ENCODE measurements at places on chromosomes 5 and 9.

DNA sequence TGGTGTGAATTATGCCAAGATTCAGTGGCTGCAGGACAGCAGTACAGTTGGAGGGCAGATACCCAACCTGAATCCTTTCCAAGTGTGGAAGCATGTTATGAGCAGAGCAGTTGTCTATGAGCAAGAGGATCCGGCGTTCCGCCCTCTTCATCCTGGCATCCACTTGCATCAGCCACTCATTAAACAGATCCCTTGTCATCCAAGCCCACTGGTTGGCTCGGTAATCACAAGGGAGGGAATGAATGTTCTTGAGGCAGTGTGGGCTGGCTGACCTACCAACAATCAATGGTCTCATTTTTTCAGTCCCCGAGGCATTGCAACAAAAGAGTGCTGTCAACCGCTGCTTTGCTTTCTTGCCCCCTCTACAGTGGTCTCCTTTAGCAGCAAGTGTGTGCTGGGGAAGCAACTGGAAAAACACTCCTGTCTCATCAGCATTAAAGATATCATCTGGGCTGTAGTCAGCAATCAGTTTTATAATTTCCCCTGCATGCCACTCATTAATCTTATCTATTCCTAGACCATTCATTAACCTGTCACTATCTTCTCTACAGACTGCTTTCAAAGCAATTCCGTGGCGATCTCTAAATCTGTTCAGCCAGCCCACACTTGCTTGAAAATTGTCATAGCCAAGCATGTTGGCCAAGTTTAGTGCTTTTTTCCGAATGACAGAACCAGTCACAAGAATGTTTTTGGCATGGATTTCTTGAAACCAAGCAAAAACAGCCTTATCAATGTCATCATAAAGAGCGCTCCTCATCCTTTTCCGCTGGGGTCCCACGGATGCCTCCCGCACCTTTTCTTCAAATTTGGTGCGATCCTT, 4.9 kb downstream of the TIGD6 start:
- no peak for DNase-seq

DNA sequence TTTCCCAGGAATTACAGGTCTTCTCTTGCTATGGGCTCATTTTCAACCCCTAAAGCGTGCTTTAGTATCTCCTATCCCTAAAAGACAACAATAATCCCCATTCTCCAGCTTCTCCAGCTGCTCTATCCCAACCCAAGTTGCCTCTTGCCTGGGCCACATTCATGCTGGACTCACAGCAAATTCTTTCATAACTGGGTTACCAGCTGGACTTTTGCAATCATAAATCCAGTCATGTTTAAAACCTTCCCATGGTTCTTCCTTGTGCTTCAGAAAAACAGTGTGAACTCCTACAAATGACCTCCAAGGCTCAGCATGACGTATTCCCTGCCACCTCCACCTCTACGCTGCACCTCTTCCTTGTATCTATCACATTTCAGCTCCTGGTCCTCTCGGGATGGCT, 346.9 kb downstream of the GADD45G start:
- no peak for DNase-seq

GRCh38 chr5:164504141-164504772, 998.8 kb downstream of the MAT2B start:
- DNase-seq: no peak

GRCh38 chr5:51347157-51347556, 36.1 kb upstream of the ISL1 start:
- DNase-seq: no peak

DNA sequence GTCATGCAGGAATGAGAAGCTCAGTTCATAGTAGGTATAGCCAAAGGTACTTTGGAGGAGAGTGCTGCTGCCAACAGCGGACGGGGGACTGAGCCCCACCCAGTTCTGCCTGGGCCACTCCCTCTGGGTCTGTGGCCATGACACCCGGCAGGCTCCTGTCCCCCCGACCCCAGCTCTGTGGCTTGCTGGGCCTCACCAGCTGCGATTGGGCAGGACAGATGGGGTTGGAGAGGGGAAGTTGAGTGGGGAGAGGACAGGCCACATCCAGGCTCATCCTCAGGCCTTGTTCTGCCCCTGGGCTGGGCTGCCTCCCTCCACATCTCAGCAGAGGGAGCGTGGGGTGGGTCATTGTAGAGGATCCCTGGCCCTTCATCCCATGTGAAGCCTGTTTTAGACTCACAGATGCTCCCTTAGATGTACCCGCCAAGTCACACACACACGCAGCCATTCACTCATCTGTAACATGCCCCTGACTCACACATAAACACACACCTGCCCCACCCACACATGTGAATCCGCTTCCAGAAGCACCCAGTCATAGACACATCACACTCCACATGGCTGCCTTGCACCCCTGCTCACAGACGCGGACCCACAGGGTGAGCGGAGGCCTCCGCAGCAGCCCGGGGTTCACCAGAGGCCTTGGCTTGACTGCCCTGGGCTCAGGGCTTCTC, 48.8 kb downstream of the NTNG2 start:
- peak; percentile 23 for DNase-seq

DNA sequence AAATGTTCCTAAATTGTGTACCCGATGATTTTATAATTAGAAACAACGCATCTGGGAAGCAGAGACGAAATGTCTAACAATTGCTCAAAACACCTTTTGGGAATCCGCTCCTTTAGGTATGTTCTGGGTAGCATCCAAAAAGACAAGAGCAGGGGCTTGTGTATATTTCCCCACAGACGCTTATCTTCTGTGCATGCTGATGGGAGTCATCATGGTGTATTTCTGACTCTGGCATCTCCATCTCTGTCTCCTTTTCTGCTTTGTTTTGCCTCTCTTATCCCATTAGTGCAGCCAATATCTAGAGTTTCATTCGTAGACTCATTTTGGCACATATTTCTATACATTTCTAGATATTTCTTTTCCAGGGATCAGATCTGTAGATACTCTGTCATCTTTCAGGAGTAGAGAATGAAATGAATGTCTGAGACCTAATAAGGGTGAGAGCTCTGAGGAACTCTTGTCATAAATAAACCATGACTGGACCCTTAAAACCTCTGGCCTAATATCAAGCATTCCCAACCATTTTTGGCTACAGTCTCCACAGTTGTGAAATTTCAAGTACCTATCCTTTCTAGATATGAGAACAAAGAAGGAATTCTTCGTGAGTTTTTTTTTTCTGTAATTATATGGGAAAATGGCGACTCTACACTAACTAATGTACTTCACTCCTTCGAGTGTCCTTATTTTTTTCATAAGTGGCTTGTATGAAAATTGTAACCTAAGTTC, 508.2 kb downstream of the ACTL7B start:
- peak; percentile 53 for DNase-seq

- DNase-seq: no peak
Measured at GRCh38 chr9:38234479-38235170, 157.9 kb upstream of the ALDH1B1 start.

GRCh38 chr5:10588779-10589447, 25.0 kb downstream of the ANKRD33B start:
- no peak for DNase-seq

DNA sequence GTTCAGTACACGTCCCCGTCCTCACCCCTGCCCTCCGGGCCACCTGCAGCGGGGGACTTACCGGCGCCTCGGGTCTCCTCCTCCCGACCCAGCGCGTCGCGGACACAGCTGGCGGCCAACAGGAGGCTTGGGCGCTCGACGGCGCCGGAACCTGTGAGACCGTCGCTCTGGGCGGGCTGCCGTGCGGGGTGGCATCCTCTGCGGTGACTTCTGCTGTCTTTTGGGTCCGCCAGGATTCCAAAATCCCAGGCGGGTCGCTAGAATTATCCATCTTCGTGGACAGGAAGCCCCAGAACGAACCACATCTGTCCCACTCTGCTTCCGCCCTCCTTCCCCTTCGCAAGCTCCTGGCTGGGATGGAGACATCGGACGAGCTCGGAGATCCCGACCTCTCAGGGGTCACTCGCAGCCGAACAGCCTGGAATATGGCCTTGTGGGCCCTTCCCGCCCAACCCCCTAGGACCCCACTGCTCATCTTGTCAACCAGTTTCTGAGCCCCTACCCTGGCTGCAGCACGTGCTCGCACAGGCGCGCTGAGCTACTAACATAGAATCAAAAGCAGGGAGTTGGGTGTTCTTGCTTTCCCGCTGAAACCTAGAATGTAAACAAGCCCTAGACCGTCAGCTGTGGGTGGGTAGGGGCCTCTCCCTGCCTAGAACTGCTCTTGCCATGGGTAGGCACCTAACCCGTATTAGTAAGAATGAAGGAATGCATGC, 947 bp upstream of the MARCHF3 start:
- DNase-seq: no peak

GRCh38 chr9:94135222-94135621, 51.0 kb downstream of the PTPDC1 start:
- peak; percentile 12 for DNase-seq
